ENCODE measurements at places on chromosomes 7 and 10.
A peak's percentile ranks its signal among the peaks of the same experiment; 100 is the strongest.

DNA sequence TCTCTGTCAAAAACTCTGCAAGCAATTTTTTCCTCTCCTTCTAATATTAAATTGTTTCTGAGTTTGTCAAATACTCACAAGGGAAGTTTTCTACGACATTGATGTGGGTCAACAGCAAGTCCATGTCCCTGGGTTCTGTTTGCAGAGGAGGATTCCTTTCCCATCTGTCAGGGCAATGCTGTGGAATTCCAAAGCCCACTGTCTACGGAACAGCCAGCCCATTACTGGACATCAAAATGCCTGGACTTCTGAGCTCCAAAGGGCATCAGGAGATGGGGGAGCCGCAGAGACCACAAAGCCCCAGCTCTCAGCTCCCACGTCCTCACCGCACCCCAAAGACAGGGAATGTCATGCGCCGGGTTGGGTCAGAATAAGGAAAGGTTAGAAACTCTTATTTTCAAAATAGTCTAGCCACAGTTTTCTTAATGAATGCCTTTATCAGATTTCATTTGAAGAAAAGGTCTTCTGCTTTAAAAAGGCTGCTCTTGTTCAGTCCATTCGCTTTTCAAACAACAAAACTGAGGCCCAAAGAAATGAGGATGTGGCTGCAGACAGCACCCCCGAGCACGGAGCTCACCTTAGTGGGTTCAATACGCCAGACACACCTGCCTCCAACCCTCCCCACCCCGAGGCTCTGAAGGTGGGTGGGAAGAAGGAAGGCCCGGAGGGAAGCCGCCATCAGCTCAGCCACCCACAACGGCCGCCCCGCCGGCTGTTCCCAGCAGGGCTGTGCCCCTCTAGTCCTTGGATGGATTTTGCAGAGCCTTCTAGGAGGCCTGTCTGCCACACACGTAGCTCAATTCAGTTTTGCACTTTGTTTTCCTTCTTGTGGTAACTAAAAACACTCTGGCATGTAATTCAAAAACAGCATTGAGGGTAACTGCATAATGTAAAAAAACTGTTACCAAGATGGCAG, 44.7 kb downstream of the PTPRN2 start:
- DNase-seq, result no peak

DNA sequence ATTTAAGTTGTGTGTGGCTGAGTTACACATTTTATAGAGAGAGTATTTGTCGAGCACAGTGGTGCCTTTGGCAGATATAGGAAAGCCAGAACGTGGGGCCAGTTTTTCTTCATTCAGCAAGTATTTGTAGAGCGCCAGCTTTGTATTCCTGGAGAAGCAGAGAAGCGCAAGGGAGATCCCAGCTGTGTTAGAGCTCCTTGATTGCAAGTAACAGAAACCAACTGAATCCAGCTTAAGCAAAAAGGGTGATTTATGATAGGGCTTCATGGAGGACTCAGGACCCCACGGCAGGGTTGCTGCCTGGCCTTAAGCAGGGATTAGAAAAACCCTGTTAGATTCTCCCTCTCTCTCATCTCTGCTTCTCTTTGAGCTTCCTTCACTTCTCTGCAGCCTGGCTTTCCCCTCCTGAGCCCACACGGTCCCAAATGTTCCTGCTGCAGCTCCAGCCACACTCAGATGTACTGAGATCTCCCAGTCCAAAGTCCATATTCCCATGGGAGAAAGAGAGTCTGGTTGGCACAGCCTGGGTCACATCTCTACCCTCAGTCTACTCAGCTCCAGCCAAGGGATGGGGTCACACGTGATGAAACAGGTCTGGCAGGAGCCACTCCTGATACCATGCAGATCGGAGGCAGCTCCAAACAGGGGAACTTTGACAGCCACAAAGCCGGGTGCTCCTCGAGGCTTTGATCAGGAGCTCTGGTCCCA, 16.7 kb downstream of the UBTD1 start:
- DNase-seq, result no peak

GRCh38 chr10:5477948-5478693, 21.2 kb downstream of the CALML5 start:
- no peak for DNase-seq

DNA sequence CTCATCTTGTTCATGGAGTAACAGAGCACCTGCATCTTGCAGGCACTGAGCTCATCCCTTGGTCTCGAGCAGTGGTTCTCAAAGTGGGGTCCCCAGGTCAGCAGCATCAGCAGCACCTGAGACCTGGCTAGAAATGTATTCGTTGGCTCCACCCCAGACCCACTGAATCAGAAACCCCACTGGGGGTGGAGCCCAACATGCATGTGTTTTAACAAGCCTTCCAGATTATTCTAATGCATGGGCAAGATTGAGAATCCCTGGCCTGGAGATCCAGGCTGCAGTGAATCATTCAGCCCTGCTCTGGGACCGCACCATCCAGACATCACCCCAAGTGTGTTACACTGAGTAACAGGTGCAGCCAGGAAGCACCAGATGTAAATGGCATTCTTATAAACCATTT, 85.1 kb upstream of the PPIF start:
- DNase-seq, result no peak

DNA sequence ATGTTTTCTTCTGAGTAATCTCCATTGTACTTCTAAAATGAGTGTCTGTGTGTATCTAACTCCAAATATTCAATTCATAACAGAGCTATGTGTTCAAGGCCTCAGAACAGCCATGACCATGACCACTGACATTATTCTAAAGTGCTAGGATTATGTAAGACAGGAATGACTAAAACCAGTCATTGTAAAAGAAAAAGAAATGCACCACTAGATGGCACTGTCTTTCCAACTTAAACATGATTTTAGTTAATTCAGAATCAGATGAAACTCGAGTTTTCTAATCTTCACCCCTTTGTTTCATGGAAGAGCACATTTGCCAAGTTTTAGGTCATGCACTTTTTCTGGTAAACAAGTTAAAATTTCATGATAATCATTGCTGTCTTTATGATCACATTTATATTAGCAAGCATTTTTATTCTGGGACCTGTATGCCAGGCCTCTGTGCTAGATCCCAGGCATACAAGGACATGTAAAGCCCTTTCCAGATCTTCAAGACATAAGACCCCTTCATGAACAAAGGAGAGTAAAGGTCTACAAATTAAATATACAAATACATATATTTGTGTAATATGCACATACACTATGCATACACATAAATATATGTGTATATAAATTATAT, 26.1 kb upstream of the RSU1 start:
- DNase-seq, result peak; percentile 69

- peak; percentile 52 for DNase-seq
These were observed 11.4 kb upstream of the REPIN1 start for GRCh38 chr7:150357270-150357669.
